ENCODE measurements at places on chromosomes 12 and 14. TPM values are rescaled to one million over a fixed set of nuclear protein-coding genes. Genes with fewer than 3 reads are reported as not detected.

DNA sequence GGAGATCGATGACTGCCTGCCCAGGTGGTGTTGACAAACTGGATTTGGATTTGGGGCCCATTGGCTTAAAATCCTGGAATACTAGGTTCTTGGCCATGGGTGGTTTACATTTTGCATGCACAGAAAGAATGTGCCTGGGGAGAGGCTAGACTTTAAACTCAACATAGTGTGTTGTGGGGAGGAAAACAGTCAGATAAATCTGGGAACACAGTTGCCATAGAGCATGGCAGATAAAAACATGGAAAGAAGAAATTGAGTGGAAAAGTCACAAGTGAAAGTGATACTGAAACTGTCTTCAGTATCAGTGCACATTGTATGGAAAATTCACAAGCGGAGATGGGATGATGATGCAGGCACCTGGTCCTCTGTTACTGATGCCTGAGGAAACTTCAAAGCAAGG, 95.2 kb downstream of the SSPN start:
- no peak overlapping the region for H3K27ac ChIP-seq
- H3K4me3 ChIP-seq = no peak overlapping the region
- no peaks in the 10 kb centered on the region for H3K4me1 ChIP-seq
- H3K27me3 ChIP-seq = no peaks in the 10 kb centered on the region
- H3K36me3 ChIP-seq = no peaks in the 10 kb centered on the region

- no peak for DNase-seq
- H3K27ac ChIP-seq = no peak overlapping the region
- no peaks in the 10 kb centered on the region for H3K4me1 ChIP-seq
- H3K27me3 ChIP-seq = no peaks in the 10 kb centered on the region
These were observed 154.8 kb upstream of the NEDD1 start for GRCh38 chr12:96752211-96752610.

DNA sequence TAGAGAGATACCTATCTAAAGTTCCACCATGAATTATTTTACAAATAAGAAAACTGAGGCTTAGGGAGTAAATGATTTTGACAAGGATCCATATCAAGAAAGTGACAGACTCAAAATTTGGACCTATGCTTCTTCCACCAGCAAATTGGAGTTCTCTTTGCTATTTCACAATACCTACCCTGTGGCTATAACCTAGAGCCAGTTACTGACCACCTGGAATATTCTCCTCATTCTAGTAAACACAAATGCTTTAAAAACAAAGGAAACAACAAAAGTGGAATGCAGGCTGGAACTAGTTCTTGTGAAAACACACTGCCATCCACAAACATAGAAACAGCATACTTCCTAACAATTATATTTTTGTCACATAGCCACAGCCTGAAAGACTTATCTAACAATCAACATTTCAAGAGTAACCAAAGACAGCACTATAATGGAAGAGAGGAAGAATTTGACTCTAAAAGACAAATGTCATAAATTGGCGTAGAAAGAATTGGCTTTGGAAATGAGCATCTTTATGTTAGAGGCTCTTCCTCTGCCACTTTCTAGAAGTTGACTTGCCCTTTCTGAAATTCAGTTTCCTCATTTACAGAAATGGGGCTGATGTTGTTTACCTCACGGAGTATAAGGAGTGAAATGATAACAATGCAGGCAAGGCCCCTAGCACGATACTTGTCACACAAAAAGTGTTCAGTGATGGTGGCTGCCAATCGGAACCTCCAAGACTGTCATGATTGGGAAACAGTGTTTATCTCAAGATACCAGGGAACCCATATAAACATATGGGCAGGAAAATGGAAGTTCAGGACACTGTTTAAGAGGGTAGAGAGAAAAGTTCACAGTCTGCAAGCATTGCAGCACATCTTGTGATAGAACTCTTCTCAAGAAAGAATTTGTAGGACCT, 138.6 kb upstream of the LGR5 start:
- no peaks in the 10 kb centered on the region for H3K27me3 ChIP-seq
- H3K4me1 ChIP-seq = no peaks in the 10 kb centered on the region
- H3K4me3 ChIP-seq = no peak overlapping the region
- no peak overlapping the region for H3K27ac ChIP-seq
- H3K36me3 ChIP-seq = no peaks in the 10 kb centered on the region

- H3K27ac ChIP-seq = no peak overlapping the region
- H3K36me3 ChIP-seq = no peaks in the 10 kb centered on the region
- no peak for DNase-seq
- no peaks in the 10 kb centered on the region for H3K4me1 ChIP-seq
- H3K27me3 ChIP-seq = no peaks in the 10 kb centered on the region
These were observed 25.5 kb upstream of the FBXO34 start for GRCh38 chr14:55245657-55246268.

- no peaks in the 10 kb centered on the region for H3K4me1 ChIP-seq
- H3K27me3 ChIP-seq = no peaks in the 10 kb centered on the region
- no peak overlapping the region for H3K27ac ChIP-seq
- no peak overlapping the region for H3K4me3 ChIP-seq
These were observed 25.0 kb downstream of the IFT81 start for GRCh38 chr12:110149086-110149660.

DNA sequence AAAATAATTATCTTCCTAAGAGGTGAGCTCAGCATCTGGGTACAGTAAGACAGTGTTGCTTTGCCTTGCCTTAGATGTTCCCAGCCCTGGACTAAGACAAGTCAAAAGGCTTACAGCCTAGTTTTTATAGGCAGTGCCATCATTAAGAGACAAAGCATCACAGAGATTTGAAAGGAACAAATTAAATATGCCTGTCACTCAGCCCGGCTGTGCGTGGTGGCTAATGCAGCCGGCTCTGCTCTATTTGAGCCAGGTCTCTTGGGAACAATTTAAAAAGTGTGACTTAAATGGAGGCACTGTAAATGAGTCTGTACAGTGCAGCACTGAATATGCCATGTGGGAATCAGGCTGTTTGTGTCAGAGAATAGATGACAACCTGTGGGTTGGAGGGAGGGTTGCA, 1687.4 kb upstream of the FLRT2 start:
- DNase-seq = no peak
- H3K27ac ChIP-seq = no peak overlapping the region
- H3K4me1 ChIP-seq = no peaks in the 10 kb centered on the region
- H3K27me3 ChIP-seq = no peaks in the 10 kb centered on the region
- H3K4me3 ChIP-seq = no peak overlapping the region
- H3K36me3 ChIP-seq = no peaks in the 10 kb centered on the region

DNA sequence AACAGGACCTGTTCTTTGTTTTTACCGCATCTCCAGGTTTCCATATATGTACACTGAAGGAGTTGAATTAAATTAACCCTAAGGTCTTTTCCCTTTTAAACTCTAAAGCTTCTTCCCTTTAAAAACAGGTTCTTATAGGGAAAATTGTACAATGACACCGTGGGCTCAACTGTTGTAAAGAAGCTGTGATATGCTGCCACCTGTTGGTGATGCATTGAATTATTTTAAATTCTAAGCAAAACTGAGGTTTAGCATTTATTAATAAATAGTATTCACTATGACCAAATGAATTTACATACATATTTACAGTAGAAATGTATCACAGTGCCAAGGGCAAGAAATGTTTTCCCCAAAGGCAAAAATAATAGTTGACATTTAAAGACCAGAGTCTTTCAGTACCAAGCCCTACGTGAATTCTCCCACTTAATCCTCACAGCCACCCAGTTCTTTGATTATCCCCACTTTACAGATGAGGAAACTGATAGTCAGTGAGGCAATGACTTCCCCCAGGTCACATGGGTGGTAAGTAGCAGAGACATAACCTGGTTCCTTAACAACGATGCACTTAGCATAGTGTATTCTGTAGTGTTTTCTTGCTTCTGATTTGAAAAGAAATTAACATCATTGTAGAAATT, 35.7 kb upstream of the TMEM263 start:
- H3K36me3 ChIP-seq = no peaks in the 10 kb centered on the region
- no peaks in the 10 kb centered on the region for H3K4me1 ChIP-seq
- no peaks in the 10 kb centered on the region for H3K27me3 ChIP-seq
- no peak overlapping the region for H3K4me3 ChIP-seq

DNA sequence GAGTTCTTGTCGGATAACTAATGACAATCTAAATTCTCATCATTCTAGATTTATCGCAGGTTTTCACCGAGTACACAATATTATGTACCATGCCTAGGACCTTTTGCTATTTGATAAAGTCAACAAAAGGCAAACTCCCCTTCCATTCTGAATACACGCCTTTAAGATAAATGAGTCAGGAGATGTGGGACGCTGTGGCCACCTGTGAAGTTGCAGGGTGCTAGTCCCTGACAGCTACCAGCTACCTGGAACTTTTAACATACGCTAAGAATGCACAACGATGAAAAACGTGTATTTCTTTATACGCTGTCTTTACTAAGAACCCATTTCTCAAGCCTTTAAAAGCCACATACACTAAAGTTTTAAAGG, 678 bp downstream of the MDM1 start:
- peaks cover 2% of the 10 kb centered on the region for H3K36me3 ChIP-seq
- H3K27me3 ChIP-seq = no peaks in the 10 kb centered on the region
- no peak overlapping the region for H3K27ac ChIP-seq
- peak overlapping the region; percentile 94 for H3K4me3 ChIP-seq
- peaks cover 11% of the 10 kb centered on the region for H3K4me1 ChIP-seq
- DNase-seq = no peak

DNA sequence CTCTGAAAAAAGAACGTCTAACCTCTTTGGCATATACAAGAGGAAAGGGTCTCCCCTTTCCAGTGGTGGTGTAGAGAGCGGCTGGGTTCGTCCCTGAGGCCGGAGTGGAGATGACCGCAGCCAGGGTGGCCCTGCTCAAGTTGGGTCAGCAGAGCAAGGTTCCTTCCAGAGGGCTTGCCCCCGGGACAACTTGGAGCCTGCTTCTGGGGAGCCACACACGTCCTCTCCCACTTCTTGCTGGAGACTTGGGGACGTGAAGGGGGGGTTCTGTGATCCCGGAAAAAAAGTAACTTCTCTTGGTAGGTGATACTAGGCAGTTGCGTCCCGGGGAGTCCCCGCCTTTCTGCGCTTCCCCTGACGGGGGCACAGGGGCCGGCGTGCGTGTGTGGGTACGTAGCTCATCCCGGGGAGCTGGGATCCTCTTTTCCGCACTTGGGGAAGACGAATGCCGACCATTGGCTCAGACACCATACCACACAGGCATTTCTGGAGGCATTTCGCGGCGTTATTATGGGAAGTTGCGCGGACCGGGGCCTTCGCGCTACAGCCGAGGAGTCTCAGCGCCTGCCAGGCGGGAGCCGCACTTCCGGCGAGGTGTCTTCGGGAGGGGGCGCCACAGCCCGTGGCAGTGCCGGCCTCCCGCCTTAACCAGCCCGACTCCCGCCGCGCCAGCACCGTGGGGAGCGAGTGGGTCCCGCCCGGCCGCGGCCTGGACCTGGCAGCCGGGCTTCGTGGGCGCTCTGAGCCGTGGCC, 14.8 kb upstream of the PAX9 start:
- no peaks in the 10 kb centered on the region for H3K27me3 ChIP-seq
- DNase-seq = no peak
- no peak overlapping the region for H3K27ac ChIP-seq

DNA sequence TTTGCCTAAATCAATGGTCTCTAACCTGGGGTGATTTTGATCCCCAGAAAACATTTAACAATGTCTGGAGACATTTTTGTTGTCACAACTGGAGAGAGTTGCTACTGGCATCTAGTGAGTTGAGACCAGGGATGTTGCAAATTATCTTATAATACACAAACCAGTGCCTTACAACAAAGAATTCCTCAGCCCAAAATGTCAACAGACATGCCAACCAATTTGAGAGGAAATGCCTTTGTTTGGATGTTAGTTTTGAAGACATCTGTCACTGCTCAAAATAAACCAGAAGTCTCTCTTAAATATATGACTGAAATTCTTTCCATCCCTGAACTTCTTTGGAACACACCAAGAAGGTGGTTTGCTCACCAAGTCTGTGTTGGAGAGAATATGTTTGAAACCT, 336.9 kb upstream of the ATP2B1 start:
- no peaks in the 10 kb centered on the region for H3K36me3 ChIP-seq
- no peak overlapping the region for H3K27ac ChIP-seq
- no peak for DNase-seq
- H3K27me3 ChIP-seq = no peaks in the 10 kb centered on the region
- no peaks in the 10 kb centered on the region for H3K4me1 ChIP-seq

HOXC12 gene
- total RNA-seq = not detected

IRAK3 gene
- total RNA-seq = 45.2 TPM

GRIN2B gene
- 0.27 TPM for total RNA-seq

CCDC196 gene
- total RNA-seq = not detected

All from upper lobe of left lung (tissue), 6 donors.